Peyer's patch (tissue), 4 donors: ENCODE measurements at places on chromosomes 6 and 20.

DNA sequence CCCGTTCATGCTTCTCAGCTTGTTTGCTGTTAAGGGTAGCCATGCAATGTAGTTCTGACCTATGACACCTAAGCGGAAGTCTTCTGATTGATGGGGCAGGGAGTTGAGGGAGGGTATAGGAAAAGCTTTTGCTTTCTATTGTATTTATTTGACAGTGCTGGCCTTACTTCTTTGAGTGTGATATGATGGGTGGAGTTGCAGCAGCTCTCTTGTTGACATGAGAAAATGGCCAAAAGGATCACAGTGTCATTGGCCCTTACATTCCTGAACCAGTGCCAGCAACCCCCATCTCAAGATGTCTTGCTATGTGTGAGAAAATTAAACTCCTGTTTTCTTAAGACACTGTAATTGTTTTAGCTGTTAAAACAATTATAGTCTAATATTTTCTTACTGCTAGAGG lies 117.5 kb downstream of the SAMD5 start:
- H3K4me1 ChIP-seq, result no peaks in the 10 kb centered on the region
- no peak overlapping the region for H3K4me3 ChIP-seq
- H3K36me3 ChIP-seq, result no peaks in the 10 kb centered on the region
- no peaks in the 10 kb centered on the region for H3K27me3 ChIP-seq
- no peak for DNase-seq

DNA sequence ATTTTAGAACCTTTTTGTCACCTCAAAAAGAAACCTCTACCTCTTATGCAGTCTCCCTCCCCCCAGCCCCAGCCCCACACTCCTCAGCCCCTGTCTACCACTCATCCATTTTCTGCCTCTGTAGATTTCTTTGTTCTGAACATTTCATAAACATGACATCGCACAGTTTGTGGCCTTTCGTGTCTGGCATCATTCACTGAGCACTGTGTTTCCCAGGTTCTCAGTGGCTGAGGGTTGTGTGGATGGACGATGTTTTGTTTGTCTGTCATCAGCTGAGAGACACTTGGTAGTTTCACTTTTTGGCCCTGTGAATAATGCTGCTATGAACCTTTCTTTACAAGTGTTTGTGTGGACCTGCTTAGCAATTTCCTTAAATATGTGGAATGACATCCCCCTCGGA lies 64.5 kb downstream of the FAM120B start:
- peaks cover 5% of the 10 kb centered on the region for H3K36me3 ChIP-seq
- no peaks in the 10 kb centered on the region for H3K27me3 ChIP-seq
- no peak overlapping the region for H3K4me3 ChIP-seq
- no peaks in the 10 kb centered on the region for H3K4me1 ChIP-seq
- no peak for DNase-seq
- no peak overlapping the region for H3K27ac ChIP-seq

DNA sequence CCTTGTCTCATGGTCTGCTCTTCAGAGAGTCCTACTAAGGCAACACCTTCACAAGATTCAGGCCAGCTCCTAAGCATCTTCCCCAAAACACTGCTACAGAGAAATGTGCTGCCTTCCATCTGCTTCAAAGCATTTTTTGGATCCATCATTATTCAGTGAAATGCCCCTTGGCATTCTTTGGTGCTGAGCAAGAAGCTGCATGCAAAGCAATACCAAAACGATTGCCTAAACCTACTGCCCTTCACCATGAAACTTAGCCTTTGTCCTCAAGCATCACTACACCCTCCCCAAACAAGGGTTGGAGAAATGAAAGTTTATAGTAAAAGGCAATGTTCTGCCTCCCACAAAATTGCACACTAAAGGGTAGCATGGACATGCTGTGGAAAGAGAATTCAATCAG lies 93.5 kb downstream of the SNAP25 start:
- DNase-seq, result no peak
- H3K36me3 ChIP-seq, result no peaks in the 10 kb centered on the region
- H3K4me1 ChIP-seq, result no peaks in the 10 kb centered on the region
- H3K27me3 ChIP-seq, result no peaks in the 10 kb centered on the region
- H3K4me3 ChIP-seq, result no peak overlapping the region

GRCh38 chr20:52601295-52601971 lies 370.7 kb upstream of the TSHZ2 start:
- H3K27me3 ChIP-seq, result no peaks in the 10 kb centered on the region
- no peaks in the 10 kb centered on the region for H3K36me3 ChIP-seq
- H3K4me3 ChIP-seq, result no peak overlapping the region
- no peak overlapping the region for H3K27ac ChIP-seq

DNA sequence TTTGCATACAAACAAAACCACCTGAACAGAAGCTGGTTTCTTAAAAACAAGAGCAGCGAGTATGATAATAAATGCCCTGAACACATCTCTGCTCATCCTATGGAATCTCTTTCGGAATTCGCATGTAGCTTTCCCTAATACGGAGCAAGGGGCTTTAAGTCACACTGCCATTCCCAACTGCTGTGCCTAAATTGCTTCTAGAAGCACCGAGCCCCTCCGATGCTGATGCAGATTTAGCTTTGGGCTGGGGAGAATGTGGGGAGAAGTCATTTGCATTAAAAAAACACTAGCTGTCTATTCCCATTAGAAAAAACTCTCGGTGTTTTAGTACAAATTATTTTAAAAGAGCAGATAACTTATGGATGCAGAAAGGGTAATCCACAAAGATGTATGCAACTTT lies 76.9 kb downstream of the CD83 start:
- H3K27ac ChIP-seq, result no peak overlapping the region
- H3K36me3 ChIP-seq, result no peaks in the 10 kb centered on the region
- H3K4me1 ChIP-seq, result no peaks in the 10 kb centered on the region
- no peak for DNase-seq

DNA sequence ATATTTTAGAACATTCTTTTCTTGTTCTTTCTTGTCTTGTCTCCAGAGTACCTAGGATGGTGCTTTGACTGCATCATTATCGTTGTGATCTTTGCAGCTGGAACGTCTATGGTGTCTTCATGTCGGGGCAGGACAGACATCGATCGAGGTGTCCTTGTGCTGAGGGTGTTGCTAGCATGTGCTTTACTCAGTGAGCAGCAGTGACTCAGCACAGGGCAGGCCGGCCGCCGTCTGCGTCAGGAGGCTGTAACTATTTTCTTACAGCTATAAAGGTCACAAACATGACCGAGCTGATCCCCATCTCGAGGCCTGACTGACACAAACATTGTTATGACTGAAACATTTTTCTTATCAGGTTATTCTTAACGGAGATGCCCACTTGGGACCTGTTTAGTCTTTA lies 14.9 kb upstream of the CTCFL start:
- peaks cover 29% of the 10 kb centered on the region for H3K4me1 ChIP-seq
- no peak for DNase-seq
- H3K27me3 ChIP-seq, result no peaks in the 10 kb centered on the region
- H3K4me3 ChIP-seq, result no peak overlapping the region
- H3K27ac ChIP-seq, result peak overlapping the region; percentile 79

GRCh38 chr6:39114388-39114703 lies 640 bp downstream of the SAYSD1 start:
- peak overlapping the region; percentile 80 for H3K4me3 ChIP-seq
- DNase-seq, result no peak
- peak overlapping the region; percentile 96 for H3K27ac ChIP-seq
- H3K36me3 ChIP-seq, result no peaks in the 10 kb centered on the region
- no peaks in the 10 kb centered on the region for H3K4me1 ChIP-seq

DNA sequence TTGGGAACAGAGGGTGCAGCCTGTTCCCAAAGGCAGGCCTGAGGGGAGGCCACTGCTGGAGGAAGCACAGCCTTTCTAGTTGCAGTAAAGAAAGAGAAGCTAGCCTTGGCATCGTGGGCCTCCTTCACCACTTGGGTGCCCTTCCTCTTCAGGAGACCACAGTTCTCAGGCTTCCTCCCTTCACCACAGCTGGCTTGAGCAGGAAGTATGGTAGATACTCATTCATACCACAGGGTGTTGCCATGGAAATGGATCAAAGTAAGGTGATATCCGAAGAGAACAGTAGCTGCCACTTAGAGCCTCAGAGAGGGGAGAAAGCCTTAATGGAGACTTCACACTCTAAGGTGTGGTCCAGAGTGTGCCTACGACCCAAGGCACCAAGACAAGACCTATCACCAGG lies 120.4 kb upstream of the RIPOR2 start:
- H3K4me1 ChIP-seq, result no peaks in the 10 kb centered on the region
- no peaks in the 10 kb centered on the region for H3K27me3 ChIP-seq
- no peaks in the 10 kb centered on the region for H3K36me3 ChIP-seq
- H3K4me3 ChIP-seq, result no peak overlapping the region

DNA sequence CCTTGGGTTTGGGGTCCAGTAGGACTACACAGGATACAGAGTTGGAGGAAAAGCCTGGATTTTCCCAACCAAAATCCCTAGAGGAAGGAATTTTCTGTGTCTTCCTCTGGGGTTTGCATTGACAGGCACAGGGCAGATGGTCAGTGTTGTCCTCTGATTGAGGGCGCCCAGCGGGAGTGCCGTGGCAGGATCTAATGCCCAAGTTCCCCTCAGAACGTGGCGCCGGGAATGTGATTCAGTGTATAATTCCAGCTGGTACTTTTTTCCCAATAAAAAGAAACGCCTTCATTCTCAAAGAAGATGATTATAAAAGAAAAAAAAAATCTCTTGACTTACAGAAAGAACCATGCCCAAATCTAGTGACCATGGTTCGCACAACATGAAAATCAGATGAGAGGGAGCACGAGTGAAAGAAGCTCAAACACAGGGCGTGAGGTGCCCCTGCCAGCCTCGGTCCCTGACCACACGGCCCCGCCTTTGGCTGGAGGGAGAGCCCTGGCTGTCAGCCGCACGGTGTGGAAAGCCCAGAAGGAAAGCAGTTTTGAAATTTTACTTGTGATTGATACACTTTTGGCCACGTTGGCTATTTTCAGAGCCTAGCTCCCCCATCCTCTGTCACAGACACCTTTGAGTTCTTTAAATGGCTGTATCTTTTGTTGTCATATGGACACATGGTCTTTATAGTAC lies 31.6 kb downstream of the VEGFA start:
- H3K4me1 ChIP-seq, result peaks cover 51% of the 10 kb centered on the region
- H3K36me3 ChIP-seq, result no peaks in the 10 kb centered on the region
- no peak for DNase-seq

DNA sequence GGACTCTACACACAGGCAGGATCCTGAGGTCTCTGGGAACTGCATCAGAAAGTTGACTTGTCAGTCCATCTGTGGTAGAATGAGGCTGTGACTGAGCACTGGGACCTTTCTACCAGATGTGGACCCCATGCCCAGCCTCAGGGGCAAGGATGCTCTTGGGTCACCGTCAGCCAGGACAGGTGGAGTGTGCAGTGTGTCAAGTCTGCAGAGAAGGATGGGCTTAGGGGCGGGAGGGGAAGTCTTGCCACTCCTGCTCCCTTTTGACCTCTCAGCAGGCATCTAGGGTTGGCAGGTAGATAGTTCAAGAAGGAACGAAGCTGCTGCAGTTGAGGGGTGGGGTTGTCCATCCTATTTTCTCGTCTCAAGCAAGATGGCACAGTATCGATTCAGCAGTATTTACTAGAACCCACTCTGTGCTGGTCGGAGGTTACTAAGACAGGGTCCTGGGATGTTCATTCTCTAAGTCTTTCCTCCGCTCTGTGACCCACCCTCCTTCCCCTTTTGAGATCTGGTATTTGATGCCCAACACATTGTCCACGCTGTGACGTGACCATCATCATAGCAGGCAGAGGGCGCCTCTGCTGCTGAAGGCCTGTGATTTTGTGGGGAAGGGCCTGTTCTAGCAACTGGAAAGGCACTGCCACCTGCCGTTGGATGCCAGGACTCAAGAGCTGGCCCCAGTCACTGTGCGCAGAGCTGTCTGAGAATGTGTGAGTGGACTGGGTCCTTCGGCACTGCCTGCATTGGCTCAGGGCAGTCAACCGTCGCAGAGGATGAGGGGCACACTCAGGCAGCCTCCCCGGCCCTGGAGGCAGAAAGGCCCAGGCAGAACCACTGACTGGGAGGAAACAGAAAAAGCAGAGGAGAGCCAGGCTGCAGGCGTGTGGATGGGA lies 23.2 kb downstream of the RBCK1 start:
- no peaks in the 10 kb centered on the region for H3K4me1 ChIP-seq
- no peaks in the 10 kb centered on the region for H3K36me3 ChIP-seq
- peak; percentile 36 for DNase-seq
- H3K27me3 ChIP-seq, result no peaks in the 10 kb centered on the region
- H3K27ac ChIP-seq, result no peak overlapping the region
- no peak overlapping the region for H3K4me3 ChIP-seq

GRCh38 chr20:52448513-52449232 lies 257.1 kb upstream of the ZFP64 start:
- no peaks in the 10 kb centered on the region for H3K27me3 ChIP-seq
- no peak for DNase-seq
- H3K4me3 ChIP-seq, result no peak overlapping the region
- H3K27ac ChIP-seq, result no peak overlapping the region

DNA sequence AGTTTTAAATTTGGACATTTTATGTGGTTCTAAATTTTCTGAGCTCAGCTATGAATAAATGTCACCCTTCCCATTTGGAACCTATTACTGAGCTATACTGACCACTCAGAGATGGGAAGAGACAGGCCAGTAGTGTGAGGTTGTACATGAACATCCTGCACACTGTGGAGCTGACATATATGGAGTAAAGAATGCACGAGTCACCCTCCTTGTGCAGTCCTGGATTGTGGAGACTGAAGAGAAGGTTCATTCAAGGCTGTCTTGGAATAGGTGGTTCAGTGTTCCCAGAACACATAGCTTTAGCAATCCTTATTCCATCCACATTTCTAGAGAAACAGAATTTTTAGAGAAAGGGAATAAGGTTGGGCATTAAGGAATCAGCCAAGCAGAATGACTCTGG lies 50.3 kb upstream of the OGFRL1 start:
- no peak overlapping the region for H3K4me3 ChIP-seq
- H3K36me3 ChIP-seq, result no peaks in the 10 kb centered on the region
- H3K27ac ChIP-seq, result no peak overlapping the region

- no peaks in the 10 kb centered on the region for H3K4me1 ChIP-seq
- no peaks in the 10 kb centered on the region for H3K36me3 ChIP-seq
- no peak overlapping the region for H3K4me3 ChIP-seq
- no peak for DNase-seq
- H3K27me3 ChIP-seq, result no peaks in the 10 kb centered on the region
Measured at GRCh38 chr6:75437421-75437891, 56.1 kb downstream of the FILIP1 start.

DNA sequence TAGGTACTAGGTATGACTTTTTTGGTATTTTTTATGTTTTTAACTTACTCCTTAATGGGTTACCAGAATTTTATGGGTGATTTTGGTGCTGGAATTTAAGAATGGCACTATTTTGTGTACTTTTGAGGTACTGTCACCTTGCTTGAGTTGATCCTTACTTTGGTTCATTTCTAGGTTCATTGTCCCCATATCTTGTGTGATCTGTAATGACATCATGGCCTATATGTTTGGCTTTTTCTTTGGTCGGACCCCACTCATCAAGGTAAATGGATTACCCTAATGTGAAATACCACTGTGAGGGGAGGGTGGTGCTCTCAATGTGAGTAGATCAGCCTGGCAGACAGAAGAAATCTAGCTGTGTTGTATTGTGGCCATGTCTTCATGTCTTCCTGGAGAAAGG lies 57.9 kb downstream of the CDS2 start:
- peaks cover 73% of the 10 kb centered on the region for H3K36me3 ChIP-seq
- H3K4me3 ChIP-seq, result no peak overlapping the region
- no peak overlapping the region for H3K27ac ChIP-seq
- H3K4me1 ChIP-seq, result no peaks in the 10 kb centered on the region
- H3K27me3 ChIP-seq, result no peaks in the 10 kb centered on the region

- no peaks in the 10 kb centered on the region for H3K36me3 ChIP-seq
- H3K4me1 ChIP-seq, result no peaks in the 10 kb centered on the region
- no peaks in the 10 kb centered on the region for H3K27me3 ChIP-seq
- H3K4me3 ChIP-seq, result no peak overlapping the region
Measured at GRCh38 chr6:19669206-19669605, 168.0 kb upstream of the ID4 start.

GRCh38 chr6:145244349-145245100 lies 490.8 kb downstream of the EPM2A start:
- H3K4me3 ChIP-seq, result no peak overlapping the region
- H3K27ac ChIP-seq, result no peak overlapping the region
- H3K27me3 ChIP-seq, result no peaks in the 10 kb centered on the region
- H3K4me1 ChIP-seq, result no peaks in the 10 kb centered on the region
